Cortex of kidney (tissue), 1 donor: ENCODE measurements at places on chromosomes 11 and 22.

GRCh38 chr11:125376117-125376516, 119.9 kb downstream of the FEZ1 start:
- no peak for DNase-seq

DNA sequence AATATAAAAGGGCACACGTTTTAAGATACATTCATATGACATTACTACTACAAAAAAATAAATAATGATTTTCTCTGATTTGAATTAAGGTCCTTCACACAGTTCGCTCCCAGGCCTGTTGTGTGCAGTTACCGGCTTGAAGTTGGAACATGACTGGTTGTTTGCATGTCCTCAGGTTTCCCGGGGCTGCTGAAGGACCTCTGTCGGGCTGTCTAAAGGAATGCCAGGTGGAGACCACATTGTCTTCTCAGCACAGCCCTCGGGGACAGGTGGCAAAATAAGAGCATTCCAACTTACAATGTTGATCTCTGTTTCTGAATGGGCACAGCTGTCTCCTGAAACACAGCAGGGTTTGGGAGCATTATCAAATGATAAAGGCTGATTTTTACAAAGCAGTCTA, 14.9 kb downstream of the VSIG10L2 start:
- no peak for DNase-seq

- DNase-seq: no peak
These were observed 456 bp upstream of the SPI1 start for GRCh38 chr11:47378836-47379170.

DNA sequence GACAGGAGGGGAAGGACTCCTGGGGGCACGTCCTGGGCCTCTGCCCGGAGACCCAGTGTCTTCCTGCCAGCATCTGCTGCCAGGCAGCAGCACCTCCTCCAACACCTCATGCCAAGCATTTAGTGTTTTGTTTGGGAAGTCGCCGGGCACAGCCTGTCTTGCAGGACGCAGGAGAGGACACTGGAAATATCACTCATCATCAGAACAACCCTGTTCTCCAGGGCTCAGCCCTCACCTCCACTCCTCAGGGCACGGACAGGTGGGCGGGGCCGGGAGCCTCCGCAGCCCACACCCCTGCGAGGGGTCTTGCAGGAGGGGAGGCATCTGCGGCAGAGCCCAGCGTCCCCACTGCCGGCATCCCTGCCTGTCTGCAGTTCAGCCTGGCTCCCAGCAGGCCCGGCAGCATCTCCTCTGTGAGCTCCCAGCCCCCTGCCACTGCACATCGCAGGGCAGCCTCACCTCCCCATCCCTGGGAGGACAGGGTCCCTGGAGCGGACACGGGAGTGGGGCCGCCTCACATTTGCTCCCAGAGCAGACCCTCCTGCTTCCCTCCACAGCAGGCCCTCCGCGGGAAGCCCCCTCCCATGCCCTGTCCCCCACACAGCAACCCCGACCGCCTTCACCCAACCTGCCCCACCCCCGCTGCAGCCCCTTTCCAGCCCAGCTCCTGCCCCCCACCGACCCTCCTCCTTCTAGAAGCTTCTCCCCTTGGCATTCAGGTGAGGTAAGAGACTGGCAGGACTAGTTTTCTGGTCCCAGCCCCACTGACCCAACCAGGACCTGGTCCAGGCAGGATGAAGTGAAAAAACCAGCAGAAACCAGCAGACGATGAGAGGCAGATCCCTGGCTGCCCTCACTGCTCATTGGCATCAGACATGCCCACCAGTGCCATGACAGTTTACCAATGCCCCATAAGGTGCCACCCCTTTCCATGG, 72.7 kb downstream of the BRD1 start:
- DNase-seq: no peak

DNA sequence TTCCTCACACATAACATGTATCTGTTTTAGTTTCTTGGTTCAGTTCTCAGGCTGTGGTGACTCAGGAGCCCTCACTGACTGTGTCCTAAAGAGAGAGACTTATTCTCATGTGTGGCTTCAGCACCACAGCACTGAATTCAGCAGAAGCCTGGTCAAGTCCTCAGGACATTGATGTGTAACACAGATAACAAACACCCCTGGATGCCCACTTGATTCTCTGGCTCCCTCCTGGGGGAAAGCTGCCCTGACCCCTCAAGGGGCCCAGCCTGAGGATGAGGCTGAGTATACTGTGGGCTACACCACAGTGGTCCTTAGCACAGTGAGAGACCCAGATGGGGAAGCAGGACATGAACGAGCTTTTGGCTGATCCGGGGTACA, 87.2 kb upstream of the VPREB1 start:
- DNase-seq: no peak

- DNase-seq: no peak
These were observed 1.7 kb upstream of the DIXDC1 start for GRCh38 chr11:111935317-111936039.

DNA sequence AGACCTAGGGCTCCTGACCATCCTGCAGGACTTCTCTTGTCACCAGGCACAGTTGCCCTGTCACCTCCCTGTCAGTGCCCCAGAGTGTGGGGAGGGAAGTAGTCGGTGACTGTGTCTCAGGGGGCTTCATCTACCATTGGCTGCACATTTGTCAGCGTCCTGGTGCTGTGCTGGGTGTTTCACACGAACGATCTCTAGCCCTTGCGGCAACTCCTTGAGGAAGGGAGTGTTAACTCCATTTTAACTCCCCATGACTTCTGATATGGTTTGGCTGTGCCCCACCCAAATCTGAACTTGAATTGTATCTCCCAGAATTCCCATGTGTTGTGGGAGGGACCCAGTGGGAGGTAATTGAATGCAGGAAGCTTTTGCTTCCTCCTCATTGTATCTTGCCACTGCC, 7.1 kb downstream of the TSKU start:
- no peak for DNase-seq

GRCh38 chr11:129386795-129387397, 11.2 kb downstream of the BARX2 start:
- DNase-seq: no peak

GRCh38 chr22:50134481-50134880, 36.0 kb upstream of the PANX2 start:
- DNase-seq: no peak

GRCh38 chr11:66011785-66012303, at the start of gene CST6:
CST6 (plus strand) TSS chr11:66012008; CDS start chr11:66012045, 37 bp downstream.
- no peak for DNase-seq

DNA sequence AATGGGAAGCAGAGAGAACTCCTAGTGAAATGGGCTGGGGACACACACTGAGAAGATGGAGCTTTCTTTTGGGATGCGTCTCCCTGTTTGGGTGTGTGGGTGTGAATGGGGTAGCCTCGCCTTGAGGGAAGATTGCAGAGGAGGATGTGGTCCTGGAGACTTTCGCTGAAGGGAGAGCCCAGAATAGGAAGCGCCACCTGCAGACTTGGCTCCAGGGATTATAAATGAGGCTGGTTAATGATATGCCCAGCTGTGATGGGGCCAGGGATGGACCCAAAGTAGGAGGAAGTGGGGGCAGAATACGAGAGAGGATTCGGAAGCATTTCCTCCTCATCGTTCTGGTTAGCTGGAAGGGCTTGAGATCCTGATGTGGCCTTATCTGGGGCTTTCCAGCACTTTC, 13.7 kb downstream of the RELT start:
- DNase-seq: no peak

DNA sequence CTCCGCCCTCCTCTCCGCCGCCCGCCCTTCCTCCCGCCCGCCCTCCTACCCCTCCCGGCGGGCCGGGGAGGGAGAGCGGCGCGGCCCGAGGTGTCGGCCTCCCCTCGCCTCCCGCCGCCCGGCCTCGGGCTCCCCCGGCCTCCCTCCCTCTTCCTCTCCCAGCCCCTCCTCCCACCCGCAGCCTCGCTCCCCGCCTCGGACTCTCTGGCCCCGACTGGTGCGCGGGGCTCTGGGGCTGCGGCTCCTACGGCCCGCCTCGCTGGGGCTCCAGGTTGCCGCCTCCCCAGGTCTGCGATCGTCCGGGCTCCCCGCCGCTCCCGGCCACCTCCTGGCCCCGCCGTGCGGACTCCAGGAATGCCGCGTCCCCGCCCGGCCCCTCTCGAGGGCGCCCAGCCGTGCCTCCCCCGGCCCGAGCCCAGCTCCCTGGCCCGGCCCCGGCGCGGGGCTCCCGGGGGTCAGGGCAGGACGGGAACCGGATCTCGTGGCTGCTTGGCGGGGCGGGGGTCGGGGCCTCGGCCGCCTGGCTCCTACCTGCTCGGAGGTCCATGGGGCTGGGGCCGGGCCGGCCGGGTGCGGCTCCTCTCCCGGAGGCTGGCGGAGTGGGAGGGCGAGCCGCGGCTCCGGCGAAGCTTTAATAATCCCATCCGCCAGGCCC, at the start of gene CLCF1:
Gene CLCF1, minus strand, starts transcription at position 606 of the 655 bp plus-strand sequence. Its CDS starts 59 bp downstream, at position 547.
- DNase-seq: no peak

DNA sequence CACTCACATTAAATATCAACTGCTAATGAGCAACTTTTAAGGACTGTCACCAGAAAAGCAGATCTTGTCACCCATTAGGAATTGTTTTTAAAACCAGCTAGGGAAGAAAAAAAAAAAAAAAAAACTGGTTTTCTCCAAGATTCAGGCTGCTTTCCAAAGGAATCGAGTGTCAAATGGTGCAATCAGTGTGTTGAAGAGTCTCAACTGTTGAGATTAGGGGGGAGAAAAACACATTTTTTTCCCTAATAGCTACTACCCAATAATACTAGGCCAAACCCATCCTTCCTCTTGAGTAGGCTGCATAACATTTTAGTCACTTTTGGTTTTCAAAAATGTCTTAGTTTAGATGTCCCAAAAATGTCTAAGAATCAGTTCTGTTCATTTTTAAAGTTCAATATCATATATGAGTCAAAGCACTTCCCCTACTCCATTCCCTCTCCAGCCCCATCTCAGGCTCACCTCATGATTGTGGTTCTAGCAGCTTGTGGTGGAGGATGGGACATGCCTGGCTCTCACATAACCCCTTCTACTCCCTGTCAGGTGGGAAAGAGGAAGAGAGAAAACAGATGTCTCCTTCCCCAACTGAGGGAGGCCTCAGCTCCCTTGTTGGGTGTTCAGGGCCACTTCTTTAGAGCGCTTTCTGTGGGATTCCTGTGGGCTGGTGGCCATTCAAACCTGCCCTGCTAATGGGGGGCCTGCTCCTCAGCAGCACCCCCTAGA, 193.6 kb downstream of the CWF19L2 start:
- no peak for DNase-seq
